NB4 (cell line): ENCODE measurements at places on chromosomes 5 and 9.

DNA sequence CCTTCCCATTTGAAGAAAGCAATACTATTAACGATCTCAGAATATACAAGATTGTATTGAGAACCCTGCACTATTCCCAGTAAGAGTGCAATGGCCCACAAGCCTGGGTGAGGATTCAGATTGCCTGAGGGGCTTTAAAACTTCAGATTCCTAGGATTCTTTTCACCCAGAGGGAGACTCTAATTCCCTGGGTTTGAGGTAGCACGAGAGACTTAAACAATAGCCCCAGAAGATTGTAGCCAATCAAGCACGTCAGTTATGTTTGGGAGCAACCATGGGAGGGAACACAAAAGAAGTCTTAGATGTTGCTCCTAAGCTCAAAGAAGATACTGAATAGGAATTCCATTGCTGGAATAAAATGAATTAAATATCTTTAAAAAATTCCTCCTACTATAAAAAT, 17.9 kb downstream of the MRPS27 start:
- no peak for DNase-seq

DNA sequence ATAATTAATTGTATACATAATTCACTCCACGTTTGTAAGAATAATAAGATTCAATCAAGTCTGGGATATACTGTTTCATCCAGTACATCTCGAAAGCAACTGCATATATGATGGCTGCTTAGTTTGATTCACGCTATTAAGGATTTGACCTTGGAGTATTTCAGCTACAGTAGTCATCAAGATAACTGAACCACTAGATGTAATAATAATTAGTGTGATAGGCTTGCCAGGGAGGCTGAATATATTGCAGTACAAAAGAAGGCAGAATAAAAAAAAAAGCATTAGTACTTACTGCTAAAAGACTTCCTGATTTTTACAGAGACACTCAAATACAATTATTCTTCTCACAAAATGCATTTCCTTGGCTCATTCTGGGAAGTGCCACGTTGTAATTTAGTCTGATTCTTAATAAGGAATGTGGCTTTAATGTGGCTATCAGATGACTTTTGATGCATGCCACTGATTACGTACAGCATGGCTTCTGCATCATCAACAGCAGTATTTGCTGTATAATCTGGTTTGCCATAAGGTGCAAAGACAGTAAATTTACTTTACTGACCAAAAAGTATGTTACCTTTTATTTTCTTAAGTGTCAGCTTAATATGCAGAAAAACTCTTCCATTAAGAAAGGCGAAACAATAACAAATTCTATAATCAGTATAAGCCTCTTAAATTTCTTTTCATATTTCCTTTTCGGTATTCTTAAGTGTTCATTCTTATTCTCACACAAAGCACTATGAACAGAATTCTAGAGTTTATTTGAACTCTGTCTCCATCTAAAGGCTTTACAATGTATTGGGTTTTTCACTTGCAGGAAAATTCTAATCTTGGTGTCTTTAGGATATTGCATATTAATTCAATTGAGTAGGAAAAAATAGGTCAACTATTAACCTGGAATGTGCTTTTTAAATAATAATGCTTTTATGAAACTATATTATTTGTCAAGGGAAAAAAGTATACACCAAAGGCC, 166.4 kb downstream of the SLF1 start:
- DNase-seq = peak; percentile 7

GRCh38 chr5:74075501-74076484, 449.8 kb downstream of the ARHGEF28 start:
- no peak for DNase-seq

DNA sequence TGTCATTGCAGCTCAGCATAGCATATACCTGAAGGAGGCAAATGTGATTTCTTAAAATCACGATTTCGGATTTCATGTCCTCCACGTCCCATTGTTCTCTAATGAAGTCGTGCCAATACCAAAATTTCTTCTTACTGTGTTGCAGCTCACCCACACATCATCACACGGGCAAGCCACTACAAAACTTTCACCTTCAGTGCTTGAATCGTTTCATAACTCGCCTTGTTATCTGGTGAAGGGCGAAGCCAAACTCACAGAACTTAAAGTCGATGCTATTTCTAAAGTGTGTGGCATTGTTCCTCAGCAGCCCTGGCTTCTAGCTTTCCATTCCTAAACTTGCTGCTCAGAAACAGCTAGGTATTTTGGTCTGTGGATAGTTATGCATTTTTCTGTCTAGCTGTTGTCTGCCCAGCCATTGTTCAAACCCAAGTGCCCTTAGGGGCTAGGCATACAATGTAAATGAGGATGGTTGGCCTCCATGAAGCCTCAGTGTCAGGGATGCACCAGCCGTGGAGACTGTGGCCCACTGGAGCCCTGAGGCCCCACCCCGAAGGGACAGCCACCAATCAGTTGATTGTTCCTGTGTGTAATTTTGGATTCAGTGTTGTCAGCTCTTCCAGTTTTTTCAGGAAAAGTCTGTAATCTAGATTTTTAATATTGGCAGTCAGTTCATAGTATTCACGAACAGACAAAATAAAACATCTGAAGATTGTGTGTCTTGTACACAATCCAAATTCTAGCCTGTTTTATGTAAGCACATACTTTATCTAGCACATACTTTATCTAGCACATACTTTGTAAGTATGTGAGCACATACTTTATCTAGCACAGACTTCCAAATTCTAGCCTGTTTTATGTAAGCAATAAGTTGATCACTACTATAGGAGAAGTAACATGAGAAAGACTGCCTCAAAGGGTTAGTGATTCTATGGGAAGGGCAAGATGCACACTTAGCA, 112.8 kb downstream of the DAPK1 start:
- no peak for DNase-seq

DNA sequence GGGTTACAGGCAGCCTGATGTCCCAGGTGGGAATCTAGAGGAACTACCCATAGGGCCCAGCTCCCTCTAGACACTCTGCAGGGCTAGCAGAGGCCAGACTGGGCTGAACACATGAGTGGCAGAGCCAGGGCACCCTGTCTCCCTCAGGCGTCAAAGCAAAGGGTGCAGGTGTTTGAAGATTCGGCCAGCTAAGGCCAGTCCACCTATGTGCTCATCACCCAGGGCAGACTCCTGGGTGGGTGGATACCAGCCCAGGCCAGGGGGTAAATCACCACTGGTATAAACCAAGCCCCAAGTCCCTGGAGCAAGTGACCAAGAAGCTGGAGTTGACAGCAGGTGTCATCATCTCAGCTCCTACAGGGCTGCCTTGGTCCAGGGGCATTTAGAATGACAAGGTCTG, 3.4 kb downstream of the CCDC180 start:
- no peak for DNase-seq

DNA sequence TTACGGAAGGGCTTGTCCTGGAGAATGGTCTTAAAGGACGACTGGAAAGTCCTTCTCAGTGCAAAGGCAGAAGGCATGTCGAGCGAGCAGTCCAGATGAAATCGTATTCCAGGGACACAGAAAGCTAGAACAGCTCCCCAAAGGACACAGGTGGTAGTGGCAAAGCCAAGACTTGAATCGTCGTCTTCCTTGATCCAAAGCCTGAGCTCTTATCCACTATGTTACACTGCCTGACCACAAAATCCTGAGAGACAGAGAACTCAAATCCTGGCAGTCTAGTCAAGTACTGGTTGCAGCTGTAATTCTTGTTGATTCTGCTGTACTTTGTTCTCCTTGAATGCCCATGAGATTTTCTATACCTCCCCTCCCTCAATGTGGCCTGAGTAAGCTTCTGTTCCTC, 198.7 kb downstream of the TARS1 start:
- DNase-seq = no peak

DNA sequence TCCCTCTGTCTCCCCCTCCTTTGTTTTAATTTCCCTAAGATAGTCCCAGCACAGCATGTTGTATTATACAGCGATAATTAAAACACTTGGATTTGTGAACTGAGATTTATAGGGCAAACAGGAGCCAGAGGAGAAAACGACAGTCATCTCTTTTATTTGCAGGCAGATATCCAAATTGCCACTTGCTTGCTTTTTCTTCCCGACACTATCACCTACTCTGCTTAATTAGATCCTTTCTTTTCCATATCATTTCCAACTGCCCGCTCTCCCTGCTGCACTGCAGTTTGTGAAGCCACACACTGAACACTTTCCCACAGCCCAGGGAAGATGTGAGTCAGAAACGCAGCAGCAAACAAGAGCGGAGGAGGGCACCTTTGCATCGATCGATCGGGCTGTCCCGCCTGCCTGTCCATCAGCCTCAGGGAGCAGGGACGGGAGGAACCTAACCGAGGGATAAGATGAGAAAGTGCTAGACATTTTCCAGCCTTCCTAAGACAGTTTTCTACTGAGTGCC, 35.8 kb upstream of the SPRY4 start:
- DNase-seq = no peak

DNA sequence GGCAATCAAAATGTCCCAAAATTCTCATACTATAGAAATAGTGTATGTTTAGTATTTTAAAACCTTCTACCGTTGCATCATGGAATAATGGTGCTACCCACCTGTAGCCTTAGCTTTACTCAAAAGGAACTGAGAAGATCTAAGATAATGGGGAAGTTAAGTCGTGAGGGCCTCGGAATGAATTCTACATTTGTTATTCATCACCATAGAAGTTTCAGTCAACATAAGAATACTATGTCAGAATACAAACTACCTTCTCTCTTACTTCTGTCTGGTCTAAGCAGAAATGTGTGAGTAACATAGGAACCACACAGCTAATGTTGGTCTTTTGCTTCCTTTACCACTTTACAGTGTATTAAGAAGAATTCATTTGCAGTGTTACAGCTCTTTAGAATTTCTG, 43.2 kb downstream of the RFK start:
- no peak for DNase-seq

DNA sequence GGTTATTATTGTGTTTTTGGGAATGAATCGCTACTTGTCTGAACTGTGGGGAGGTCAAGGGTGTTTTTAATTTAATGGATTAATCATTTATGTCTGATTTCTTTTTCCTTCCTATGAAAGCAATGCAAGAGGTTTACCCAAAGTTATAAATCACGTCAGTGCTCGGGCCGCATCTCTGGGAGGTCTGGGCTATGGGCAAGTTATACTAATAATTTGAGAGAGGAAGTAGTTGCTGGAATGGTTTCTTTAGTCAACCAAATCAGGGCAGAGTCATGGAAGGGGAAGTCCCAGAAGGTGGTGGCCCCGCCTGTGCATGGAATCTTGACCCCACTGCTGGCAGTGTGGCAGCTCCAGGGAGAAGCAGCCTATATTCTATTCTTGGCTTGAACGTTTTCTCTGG, 180.2 kb downstream of the HSPA4 start:
- no peak for DNase-seq

DNA sequence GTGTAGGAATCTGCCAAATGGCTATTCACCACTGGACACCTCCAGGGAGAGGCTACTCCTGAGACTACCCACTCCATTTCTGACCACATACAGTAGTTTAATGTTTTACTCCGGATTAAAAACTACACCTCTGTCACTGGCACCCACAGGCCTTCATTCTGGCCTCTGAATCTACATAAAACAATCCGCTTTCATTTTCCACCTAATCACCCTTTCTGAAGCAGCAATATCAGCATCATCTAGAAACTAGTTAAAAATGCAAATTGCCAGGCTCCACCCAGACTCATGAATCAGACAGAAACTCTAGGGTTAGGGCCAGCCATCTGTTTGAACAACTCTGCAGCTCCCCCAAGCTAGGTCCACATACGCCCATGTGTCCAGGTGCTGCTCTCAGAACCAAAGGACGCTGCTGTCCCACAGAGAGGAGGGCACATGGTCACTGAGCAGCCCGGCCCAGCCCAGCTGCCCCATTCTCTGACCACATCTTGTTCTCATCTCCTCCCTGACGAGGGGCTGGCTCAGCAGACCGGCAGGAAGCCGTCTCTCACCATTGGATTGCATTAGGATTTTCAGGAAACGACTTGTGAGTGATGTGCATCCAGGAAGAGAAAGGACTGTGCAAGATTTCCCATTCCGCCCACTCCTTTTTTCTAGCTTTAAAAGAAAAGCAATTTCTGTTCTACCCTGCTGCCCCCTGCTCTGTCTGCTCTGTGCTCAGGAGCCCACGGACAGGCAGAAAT, 34.7 kb downstream of the ADAM19 start:
- no peak for DNase-seq

DNA sequence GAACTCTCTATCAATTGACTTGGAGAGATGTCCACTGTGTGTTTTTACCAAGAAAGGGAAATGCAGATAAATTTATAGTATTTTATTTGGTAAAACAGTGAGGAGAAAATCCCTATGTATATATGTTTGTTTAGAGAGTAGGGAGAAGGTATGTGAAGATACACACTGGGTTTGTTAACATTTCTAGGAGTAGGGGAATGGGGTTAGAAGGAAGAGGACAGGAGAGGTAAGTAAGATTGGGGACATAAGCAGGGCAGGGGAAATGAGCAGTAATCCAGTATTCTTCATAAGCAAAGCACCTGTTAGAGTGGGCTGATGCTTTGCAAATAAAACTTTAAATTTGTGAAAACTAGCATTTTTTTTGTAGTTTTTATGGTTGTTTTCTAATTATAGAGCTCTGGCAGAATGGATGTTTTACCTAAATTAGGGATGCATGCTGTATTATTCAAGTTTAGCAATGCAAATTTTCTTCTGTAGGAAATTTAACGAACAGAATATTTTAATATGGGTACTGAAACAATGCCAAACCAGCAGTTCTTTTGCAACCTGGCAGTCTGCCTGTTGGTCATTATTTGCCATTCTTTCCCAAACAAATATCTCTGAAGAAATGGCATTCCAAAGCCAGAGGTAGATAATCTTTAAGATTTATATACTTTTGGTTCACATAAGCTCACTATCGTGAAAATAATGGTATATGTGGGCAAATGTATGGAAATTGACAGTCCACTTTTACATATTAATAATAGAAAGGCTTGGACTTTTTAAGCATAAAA, 19.4 kb upstream of the DCP2 start:
- no peak for DNase-seq

DNA sequence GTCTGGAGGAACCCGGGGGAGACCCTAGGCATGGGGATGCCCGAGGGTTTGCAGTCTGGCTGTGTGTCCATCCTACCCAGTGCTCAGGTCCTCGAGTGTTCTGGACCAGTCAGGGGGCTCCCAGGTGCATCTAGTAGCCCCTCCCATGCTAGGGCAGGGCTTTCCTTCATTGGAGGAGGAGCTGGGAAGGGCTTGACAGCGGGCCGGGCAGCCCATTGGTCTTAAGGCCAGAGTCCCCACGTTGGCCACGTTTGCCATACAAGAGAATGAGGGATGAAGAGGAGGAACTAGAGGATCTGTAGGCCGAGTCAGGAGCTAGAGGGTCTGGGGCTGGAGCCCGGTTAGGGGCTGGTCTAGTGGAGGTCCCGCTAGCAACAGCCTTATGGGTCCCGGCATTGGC, 37.3 kb upstream of the CTSV start:
- no peak for DNase-seq

- DNase-seq = no peak
Observed at GRCh38 chr5:11191673-11192072, 430.6 kb upstream of the DAP start.

- no peak for DNase-seq
Observed at GRCh38 chr5:132510076-132510475, 19.5 kb upstream of the IRF1 start.
